Hippocampal formation (tissue), 2 donors: ENCODE measurements at places on chromosomes 6 and 20.

DNA sequence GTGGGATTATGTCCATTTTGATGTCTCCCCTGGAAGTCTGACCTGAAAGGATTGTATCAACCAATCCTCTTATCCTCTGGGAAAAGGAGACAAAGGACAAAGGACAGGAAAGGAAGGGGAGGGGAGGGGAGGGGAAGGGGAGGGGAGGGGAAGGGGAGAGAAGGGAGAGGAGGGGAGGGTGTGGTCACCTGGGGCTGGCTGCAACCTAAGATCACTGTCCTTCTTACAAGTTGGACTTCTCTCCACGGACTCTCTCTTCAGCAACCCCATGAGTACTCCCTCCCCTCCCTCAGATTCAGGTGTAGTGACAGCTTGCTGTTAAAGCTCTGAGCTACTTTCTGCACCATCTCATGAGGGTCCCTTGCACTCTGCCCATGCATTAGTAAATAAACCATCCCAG, 58.9 kb upstream of the KLHL31 start:
- DNase-seq: no peak

GRCh38 chr6:7919871-7920270, 9.3 kb upstream of the TXNDC5 start:
- no peak for DNase-seq

GRCh38 chr6:11497881-11498280, 39.7 kb upstream of the TMEM170B start:
- no peak for DNase-seq

DNA sequence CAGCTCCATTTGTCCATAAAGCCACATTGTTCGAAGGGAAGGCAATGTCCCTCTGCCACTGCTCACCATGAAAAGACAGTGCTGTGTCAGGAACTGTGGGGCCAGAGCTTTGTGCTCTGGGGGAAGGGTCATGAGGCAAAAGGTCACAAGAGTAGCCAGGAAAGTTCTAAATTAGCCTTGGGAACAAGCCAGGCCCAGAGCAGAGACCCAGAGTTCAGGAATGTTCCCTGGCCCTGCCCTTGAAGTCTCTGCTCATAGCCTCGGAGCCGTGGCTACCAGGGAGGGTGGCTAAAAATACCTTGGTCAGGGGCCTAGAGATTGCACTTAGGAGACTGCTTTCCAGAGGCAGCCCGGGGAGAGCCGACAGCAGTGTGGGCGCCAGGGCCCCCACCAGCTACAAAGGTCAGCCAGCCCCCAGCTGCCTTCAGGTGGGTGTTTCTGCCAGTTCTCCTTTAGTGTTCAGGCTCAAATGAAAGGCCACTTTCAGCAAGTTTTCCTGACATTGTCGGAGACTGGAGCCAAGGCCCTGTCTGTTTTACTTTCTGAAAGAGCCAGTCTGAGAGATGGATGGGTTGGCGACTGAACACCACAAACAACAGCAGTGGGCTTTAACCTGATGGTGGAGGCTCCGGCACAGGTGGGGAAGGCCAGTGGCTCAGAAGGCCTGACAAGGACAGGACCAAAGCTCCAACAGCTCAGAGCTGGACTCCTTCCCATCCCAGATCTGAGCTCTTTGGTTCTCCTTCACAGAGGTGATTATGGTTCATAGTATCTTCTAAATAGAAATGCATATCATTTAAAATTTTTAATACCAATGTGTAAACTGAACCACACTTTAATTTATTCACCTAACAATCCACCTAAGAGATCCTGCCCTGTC, 76.2 kb downstream of the CDH26 start:
- peak; percentile 23 for DNase-seq

DNA sequence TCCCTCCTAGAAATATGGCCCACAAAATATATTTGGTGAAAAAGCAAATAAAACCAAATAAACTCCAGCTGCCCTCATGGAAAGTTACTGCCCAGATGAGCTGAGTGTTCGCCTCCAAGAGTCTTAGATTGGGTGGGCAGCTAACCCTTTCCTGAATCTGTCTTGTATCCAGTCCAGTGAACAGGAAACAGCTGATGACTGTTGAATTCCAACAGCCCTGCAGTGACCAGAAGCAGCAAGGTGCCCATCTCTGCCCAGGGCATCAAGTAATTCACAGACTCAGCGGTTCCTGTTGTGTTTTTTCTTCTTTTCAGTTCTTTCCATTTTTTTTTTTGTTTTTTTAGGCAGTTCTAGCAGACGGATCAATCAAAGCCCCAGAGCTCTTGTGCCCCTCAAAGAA, 199.2 kb downstream of the UBE3D start:
- DNase-seq: no peak
